ENCODE measurements at places on chromosomes 6 and 20.

GRCh38 chr6:129490521-129491255 lies 219.3 kb downstream of the ARHGAP18 start:
- DNase-seq, result no peak

- no peak for DNase-seq
Measured at GRCh38 chr6:167589615-167589940, 237.1 kb upstream of the AFDN start.

DNA sequence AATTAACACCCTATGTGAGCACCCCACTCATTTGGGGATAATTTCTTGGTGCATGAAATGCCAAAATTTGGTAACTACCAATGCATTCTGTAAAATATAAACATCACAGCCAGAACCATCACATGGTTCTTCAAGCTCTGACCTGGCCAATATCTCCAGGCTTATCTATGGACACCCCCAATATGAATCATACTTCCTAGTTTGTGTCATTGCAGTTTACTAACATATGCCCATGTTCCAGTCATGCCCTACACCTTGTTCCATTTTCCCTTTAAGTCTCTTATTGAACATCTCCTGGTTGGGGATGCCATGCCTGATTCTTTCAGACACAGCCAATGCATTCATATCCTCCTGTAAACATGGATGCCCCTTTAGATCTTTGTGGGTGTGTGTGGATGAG lies 572.8 kb upstream of the BTBD3 start:
- no peak for DNase-seq

DNA sequence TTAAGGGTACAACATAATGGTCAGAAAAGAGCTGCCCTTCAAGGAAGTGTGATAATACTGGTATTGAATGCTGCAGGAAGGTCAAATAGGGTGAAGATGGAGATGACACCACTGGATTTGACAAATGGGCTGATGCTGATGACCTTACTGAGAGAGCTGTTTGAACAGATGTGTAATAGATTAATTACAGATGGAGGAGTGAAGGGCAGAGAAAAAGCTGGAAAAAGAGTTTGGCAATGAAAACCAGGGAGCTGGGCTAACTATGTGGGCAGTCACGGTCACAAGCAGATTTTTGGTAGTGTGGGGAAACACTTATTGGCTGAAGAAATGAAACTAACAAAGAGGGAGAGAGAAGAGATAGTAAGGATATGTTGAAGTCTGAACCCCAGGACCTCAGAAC lies 83.6 kb upstream of the ENPP5 start:
- DNase-seq, result no peak

- DNase-seq, result no peak
Measured at GRCh38 chr20:31990641-31991338, 19.4 kb upstream of the CCM2L start.

- DNase-seq, result no peak
Measured at GRCh38 chr6:4567141-4567540, 209.1 kb upstream of the CDYL start.

DNA sequence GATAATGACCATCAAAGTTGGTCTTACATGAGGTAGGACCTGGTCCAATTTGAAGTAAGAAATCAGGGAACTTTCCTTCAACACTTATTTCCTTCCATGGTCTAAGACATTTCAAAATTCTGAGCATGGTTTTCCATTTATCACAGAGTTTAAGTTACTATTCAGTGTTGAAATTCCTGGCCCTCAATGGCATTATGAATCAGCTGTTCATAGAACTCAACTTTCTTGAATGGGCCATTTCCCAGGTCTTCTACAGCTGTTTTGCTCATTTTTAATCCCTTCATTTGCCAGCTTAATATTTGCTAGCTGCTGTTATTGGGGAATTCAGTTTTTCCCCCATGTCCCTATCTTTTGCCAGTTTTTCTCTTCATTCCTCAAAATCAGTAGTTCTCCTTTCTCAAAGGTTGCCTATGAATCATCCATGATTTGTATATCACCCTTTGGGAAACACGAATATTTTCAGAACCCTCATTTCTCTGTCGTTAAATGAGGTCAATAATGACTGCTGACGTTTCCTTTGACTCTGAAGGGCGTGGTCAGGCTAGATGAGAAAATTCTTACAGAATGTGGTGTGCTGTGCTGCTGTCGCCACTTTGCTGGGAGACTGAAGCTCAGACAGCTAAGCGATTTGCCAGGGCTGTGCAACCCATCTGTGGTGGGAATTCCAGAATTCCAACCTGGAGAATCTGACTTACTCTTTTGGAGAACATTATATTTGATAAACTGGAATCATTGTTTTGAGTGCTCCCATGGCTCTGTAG lies 216.5 kb upstream of the FLRT3 start:
- DNase-seq, result no peak

DNA sequence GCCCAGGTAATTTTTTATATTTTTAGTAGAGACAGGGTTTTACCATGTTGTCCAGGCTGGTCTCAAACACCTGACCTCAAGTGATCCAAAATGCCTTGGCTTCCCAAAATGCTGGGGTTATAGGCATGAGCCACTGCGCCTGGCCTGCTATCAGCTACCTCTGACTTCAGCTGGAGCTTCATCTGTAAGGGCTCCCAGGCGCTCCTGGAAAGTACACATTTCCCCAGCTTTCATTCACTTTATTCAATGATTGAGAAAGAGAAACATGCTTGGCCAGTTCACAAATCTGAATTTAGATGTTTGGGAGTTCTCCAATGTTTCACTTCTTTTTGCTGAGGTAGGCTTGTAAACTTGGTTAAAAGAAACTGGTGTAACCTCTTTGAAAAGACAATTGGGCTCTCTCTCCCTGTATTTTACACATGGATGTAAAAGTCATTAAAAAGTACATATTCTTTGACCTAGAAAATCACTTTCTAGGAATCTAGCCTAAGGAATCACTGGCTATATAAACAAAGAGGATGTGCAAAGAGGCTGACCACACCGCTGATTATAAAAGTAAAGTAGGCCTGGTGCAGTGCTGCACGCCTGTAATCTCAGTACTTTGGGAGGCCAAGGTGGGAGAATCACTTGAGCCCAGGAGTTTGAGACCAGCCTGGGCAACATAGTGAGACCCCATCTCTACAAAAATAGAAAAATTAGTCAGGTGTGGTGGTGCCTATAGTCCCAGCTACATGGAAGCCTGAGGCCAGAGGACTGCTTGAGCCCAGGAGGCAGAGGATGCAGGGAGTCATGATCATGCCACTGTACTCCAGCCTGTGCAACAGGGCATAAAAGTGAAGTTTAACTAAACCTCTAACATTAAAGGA lies 128.9 kb downstream of the BACH2 start:
- no peak for DNase-seq

DNA sequence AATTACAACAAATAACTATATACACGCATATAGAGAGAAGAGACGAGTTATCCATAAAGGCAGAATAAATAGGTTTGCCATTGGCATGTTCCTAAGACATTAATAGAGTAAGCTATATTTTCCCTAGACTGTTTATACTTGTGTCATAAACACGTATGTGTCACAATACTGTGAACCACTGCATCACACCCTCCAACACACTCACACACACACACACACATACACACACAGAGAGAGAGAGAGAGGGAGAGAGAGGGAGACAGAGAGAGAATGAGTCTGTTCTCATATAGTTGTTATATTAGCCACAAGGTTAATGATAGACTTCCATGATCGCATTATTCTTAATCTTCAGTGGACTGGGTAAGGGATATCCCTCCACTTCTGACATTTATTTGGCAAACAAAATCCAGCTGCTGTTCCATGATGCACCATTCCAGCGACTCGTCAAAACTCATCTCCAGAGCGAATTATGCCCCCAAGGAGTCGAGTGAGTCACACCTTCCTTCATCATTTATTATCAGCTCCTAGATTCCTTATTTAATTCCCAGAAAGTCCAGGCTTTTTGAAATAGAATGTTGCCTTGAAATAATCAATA lies 82.8 kb upstream of the HIVEP1 start:
- DNase-seq, result no peak

DNA sequence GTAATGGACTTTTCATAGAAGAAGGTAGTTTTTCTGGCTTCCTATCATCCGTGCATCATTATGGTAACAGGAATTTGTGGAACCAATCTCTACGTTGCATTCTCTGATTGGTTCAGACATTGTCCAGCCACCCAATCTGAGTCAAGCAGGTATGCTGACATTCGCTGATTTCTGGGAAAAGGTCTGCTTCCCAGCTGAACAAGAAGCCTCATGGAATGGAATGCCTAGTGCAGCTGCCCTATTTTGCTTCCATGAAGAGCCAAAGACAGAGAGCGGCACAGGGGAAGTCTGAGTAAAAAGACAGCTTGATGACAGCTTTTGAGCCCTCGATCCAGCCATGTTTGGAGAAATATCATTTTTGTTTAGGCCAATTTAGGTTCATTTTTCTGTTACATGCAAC lies 38.5 kb upstream of the TXLNB start:
- DNase-seq, result no peak

- no peak for DNase-seq
Measured at GRCh38 chr6:25009393-25009710, 73.6 kb upstream of the RIPOR2 start.

DNA sequence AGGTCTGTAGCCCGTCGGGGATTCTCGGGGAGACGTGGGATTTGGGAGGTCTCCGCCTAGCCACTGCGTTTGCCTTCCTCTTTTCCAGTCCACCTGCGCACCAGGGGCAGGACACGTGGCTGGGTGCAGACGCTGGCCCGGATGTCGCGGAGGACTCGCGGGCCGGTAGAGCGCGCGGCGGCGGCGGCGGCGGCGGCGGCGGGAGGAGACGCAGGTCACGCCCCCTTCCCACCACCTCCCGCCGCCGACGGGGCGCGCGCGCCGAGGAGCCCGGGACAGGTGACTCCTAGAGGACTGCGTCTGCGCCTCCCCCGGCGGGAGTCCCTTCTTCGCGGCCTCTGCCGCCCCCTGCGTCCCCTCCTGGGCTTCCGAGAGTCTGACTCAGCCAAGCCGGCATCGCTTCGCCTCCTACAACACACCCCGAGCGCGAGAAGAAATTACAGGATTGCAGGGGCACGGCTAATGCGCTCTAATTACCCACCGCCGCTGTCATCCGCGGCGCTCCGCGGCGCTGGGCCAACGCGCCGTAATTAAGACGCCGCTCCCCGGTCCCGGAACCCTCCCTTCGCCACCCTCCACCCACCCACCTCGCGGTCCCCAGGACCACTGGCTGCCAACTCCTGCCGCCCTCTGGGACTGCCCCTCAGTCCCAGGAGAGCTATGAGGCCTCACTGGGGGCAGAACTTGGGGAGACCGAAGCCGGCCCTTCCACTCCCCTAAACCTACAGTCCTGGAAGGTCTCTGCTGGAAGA lies 124.5 kb downstream of the MRPL14 start:
- no peak for DNase-seq

- DNase-seq, result no peak
Measured at GRCh38 chr6:27865850-27866356, 46.3 kb downstream of the OR2B2 start.

DNA sequence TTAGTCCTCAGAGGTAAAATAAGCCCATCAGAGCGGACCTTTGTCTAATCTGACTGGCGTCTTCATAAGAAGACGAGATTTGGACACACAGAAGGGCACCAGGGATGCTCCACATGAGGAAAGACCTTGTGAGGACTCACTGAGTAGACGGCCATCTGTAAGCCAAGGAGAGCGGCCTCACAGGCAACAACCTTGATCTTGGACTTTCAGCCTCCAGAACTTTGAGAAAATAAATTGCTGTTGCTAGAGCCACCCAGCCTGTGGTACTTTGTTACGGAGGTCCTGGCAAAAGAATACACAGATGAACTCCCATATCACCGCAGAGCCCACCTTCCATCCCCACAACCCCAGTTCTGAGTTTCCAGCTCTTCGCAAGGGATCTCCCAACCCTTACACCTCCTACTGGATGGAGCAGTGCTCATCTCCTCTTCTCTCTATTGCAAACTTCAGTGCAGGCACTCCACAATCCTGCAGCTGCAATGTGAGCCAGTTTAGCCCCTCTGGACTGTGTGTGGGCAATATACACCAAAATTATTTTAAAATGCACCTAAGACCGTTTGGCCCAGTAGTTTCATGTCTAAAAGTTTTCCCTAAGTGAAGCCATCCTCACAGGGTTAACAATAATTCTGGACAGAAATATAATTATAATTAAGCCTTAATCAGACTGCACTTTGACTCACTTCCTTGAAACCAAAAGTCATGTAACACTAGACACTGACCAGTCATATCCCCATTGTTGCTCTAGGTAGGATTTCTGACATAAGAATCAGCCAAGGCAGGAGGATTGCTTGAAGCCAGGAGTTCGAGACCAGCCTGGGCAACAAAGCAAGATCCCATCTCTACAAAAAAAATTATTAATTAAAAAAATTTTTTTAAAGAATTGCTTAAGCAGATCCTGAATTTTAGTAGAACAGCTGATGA lies 8.8 kb upstream of the TRIM31 start:
- DNase-seq, result no peak

DNA sequence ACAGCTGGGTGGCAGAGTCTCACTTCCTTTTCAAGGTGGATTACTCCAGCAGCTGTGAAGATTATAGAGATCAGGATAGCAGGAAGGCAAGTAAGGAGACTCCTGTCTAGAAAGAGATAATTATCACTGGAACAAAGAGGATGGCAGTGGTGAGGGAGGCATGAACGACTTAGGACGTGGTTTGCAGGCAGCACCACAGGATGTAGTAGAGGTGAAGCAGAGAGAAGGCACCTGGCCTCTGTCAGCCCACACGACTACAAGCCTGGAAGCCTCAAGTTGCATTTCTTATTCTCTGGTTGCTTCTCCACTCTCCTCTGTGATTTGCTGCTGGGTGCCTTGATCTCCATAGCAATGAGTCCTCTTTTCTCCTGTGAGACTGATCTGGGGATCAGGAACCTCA lies 62.7 kb downstream of the TSHZ2 start:
- no peak for DNase-seq

DNA sequence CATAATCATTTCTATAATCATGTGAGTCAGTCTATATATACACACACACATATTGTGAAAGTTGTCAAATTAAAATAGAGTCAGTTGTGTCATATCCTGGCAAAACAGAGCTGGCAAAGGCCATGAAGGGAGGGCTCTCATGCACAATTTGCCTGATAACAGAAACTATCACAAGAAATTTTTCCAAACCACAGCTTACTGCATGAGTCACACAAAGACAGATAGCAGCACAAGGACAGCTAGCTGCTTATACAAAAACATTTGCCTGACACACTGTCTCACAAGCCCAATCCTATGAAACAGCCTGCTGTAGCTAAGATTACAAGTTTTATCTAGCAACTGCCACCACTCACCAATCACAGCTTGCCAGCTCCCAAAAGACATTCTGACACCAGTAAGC lies 848.5 kb upstream of the MAN1A1 start:
- DNase-seq, result no peak

GRCh38 chr6:16993396-16993795 lies 108.5 kb upstream of the STMND1 start:
- no peak for DNase-seq

GRCh38 chr6:145836170-145836569 lies 21.6 kb upstream of the FBXO30 start:
- DNase-seq, result no peak
